ENCODE measurements at places on chromosomes 13 and 19.

GRCh38 chr19:55656988-55657747 lies 2.3 kb downstream of the U2AF2 start:
- DNase-seq, result no peak

- DNase-seq, result no peak
Measured at GRCh38 chr19:30314056-30314804, 58.0 kb upstream of the ZNF536 start.

- no peak for DNase-seq
Measured at GRCh38 chr13:105573136-105573535, 962.3 kb downstream of the EFNB2 start.

DNA sequence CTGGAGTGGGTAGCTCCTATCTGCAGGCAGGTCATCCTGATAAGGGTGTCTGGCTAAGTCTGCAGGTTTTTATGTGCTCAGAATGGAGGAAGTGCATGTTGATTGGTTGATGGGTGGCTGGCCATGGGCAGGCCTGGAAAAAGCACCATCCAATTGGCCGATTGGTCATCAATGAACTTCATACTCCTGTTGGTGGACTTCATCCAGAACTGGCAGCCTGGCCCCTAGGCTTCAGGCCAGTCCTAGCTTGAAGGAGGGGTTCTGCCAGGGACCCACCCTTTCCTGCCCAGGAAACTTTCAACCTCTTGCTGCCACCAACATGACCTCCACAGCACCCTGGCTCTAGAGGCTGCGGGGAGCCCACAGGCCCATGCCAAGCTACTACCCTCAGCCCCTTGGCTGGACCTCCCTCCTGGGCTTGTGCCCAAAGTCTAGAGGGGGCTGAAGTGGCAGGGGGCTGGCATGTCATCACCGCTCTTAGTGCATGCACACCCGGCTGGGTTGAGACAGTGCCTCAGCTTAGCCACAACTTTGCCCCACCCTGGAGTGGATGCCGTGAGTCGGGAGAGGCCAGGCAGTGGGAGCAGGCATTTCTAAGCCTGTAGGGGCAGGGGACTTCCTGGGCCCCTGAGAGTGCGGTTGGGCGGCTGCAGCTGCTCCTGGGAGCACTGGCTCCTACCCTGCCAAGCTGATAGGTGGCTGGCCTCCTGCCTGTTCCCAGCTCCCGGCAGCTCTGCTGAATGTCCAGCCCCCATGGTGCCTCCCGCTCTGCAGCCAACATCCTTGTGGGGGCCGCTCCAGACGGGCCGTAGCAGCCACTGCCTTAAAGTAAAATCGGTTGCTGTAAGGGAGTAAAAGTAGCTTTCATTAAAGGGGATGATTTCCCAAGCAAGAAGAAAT lies 13.2 kb downstream of the DNAJC15 start:
- DNase-seq, result no peak

DNA sequence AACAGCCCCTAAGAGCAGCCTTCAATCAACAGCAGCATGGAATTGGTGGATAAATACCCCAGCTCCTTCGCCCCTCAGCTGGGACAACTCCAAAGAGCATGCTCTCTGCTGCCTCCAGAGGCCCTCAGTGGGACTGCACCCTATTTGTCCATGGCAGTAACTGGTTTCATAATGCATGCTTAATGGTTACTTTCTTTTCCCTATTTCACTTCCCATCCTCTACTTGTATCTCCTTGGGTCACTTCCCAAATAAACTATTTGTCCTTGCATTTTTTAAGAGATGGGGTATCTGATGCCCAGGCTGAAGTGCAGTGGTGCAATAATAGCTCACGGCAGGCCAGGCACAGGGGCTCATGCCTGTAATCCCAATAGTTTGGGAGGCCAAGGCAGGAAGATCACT lies 13.5 kb upstream of the TPM4 start:
- no peak for DNase-seq

GRCh38 chr19:38953677-38954076 lies 21.9 kb downstream of the FBXO17 start:
- no peak for DNase-seq

GRCh38 chr19:49214701-49215100 lies 57.1 kb downstream of the TRPM4 start:
- no peak for DNase-seq

GRCh38 chr13:81142306-81142999 lies 801.5 kb upstream of the SPRY2 start:
- no peak for DNase-seq

DNA sequence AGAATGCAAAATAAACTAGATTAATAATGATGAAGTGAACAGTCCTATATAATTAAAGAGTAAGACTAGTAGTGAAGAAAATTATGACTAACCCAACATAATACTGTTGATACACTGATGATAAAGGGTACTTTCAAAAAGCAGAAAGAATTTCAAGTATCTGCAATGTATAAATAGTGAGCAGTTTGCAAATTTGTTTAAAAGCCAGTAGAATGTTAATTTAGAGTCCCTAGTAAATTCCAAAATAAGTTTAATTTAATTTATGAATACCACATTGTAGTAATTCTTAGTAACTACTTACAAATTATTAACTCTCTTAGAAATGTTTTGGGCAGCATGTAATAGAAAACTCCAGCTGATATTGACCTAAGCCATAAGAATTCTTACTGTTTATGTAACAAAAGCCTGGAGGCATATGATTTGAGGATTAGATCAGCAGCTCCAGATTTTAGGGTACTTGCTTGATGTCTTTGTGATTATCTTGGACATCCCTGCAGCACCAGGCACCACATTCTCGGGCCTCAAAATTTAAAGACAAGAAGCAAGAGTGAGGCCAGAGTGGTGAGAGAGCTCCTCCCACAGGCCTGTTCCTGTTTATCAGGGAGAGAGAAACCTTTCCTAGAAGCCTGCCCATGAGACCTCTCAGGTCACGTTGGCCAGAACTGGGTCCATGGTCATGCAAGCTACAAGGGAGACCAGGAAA lies 67.6 kb upstream of the TDRD3 start:
- peak; percentile 33 for DNase-seq

- no peak for DNase-seq
Measured at GRCh38 chr13:112824429-112824828, 134.6 kb downstream of the ATP11A start.

DNA sequence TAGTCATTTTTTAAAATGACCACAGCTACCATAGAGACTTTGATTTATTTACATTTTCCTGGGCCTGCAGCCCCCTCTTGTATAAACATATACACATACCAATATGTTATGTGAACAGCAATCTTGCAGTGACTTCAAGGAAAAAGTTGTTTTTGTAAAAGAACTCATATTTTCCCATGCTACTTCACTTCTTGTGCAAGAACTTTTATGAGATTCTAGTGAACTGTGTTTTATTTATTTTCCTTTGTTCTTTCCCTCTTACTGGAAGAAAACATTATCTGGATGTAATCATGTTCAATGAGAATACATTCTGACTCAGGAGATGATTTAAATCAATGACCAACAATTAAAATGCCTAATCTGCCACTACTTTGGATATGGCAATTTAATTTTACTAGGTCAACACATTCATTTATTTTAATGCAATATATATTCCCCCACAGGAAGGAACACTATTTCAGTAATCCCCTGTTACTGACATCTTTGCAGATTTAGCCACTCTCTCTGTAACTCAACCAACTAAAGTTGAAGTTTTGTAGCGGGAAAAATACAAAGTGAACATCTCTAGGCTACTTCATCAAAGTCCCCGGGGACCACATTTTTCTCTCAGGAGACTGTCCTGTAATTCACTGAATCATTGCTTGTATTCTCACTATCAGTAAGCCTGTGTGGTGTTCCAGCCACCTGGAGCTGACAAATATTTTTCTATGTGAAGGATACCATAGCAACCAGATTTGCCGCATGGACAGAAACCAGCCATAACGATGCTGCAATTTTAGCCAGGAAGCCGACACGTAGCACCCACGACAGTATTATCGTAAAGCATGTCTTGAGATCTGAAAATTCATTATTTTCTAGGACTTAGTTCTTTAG lies 90.5 kb downstream of the STARD13 start:
- DNase-seq, result no peak

- DNase-seq, result no peak
Measured at GRCh38 chr19:44010468-44010867, 7.7 kb downstream of the ZNF230 start.

DNA sequence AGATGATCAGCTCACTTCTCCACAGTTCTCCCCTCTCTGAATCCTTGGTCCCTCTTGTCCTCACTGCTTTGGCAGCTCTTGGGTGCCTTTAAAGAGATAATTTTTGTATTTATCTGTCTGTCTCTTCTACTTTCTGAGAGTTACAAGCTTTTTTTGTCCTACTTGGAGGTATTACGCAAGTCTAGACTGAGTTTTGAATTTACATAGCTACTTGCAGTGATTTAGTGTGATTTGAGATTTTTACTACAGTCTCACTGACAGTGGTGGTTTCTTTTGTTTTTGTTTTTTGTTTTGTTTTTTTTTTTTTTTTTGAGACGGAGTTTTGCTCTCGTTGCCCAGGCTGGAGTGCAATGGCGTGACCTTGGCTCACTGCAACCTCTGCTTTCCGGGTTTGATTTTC lies 22.1 kb downstream of the URI1 start:
- no peak for DNase-seq
